ENCODE measurements at places on chromosomes 4 and X. TPM values are rescaled to one million over a fixed set of nuclear protein-coding genes. Genes with fewer than 3 reads are reported as not detected.

Gene MAOB
- total RNA-seq, result not detected

Gene ALAS2
- total RNA-seq, result not detected

Gene ZFX
- total RNA-seq, result 34.7 TPM

Gene AIFM1
- total RNA-seq, result 36.3 TPM

Gene SOWAHB
- total RNA-seq, result not detected

DNA sequence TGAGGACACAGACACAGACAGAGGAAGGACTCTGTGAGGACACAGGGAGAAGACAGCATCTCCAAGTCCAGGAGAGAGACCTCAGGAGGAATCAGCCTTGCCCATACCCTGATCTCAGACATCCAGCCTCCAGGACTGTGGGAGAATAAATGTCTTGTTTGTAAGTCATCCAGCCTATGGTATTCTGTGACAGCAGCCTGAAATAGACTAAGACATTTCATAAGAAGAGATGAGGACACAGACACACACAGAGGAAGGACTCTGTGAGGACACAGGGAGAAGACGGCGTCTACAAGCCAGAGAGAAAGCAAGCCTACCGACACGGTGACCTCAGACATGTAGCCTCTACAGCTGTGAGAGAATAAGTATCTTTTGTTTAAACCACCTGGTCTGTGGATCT, 112.1 kb downstream of the DHRSX start:
- DNase-seq, result no peak

DNA sequence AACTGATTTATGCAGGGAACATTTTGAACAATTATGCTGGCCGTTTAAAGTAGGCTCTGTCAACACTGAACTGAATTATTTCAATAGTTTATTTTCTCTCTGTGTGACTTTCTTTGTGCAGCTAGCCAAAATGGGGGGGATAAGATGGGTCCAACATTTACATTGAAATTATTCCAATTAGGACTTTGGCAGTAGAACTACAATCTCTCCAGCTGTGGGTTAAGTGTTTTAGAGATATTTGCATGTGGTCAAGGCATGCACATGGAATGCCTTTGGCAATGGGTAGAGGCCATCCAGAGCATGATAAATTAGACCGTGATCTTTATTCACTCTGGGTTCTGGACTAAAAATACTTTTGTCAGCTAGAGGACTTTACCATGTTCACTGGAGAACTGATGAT, 107.9 kb upstream of the ELOVL6 start:
- no peak for DNase-seq

- DNase-seq, result no peak
Observed at GRCh38 chrX:38426785-38427184, 74.4 kb downstream of the OTC start.
